ENCODE measurements at places on chromosomes 6 and 20.
A peak's percentile ranks its signal among the peaks of the same experiment; 100 is the strongest.

DNA sequence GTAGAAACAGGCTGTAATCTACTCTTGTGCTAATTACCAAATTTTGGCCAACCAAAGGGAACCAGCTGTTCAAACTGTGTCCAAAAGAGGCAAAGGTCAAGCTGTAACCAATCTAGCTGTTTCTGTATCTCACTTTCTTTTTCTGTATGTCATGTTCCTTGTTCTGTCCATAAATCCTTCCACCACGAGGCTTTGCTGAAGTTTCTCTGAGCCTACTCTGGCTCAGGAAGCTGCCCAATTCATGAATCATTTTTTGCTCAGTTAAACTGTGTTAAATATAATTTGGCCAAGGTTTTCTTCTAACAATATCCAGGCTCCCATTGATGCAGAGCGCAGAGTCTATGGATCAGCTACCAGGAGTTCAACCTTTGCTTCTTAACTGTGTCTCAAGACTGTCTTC is 272.8 kb downstream of the TRDN start:
- DNase-seq: no peak

- DNase-seq: no peak
These were observed 98.1 kb downstream of the FAM120B start for GRCh38 chr6:170404697-170405096.

GRCh38 chr6:149211046-149211571 is 106.4 kb upstream of the TAB2 start:
- DNase-seq: no peak

- DNase-seq: peak; percentile 45
These were observed 108.5 kb downstream of the LY86 start for GRCh38 chr6:6696867-6697531.

GRCh38 chr20:23668477-23668951 is 20.3 kb downstream of the CST4 start:
- DNase-seq: peak; percentile 53

DNA sequence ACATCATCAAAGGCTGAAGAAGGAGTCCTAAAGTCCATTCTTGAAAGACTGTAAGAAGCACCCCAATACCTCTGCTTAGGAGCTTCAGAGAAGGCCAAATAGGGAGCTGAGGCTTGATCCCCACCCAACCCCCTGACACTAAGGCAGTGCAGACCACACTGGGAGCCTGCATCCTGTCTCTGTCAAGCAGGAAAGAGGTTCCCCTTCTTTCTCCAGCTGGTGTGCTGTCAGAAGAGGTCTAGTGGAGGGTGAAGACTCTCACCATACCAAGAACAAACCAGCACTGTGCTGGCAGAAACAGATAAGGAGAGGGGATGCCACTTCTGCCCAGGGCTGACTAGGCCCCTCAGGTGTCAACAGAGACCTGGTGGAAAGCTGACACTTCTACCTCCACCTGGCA is 19.9 kb downstream of the GZF1 start:
- no peak for DNase-seq

DNA sequence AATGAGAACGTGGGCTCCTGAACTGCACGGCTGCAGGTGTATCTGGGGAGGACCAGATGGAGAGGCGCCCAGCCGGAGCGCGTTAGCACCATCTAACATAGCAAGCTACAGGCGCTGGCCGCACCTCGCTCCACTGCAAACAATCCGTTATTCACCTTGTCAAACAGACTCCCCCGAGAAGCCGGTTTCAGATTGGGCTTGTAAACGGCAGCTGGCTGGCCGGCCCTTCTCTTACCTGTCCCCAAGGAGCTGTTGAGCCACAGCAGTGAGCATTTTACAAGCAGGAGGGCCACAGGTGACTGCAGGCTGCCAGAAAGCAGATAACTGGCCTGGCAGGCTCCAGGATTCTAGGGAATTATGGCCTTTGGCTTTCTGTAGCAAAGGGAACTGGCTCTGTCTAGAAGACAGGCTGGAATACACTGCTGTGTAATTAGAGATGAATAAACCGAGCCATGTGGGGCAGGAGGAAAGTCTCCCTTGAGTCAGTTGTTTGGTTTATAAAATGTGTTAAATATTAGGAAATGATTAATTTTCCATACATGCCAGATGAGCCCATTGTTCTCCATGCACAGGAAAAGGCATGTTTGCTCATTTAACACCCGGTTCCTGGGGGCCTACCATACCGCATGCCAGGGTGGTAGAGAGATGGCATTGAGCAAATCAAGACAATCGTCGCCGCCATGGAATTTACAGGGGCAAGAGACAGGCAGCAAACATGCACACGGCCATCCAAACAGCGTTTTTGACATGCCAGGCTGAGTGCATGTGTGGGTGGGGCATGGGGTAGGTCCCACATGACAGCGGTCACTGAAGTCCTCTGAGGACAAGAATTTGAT is 159.3 kb downstream of the NFATC2 start:
- no peak for DNase-seq

DNA sequence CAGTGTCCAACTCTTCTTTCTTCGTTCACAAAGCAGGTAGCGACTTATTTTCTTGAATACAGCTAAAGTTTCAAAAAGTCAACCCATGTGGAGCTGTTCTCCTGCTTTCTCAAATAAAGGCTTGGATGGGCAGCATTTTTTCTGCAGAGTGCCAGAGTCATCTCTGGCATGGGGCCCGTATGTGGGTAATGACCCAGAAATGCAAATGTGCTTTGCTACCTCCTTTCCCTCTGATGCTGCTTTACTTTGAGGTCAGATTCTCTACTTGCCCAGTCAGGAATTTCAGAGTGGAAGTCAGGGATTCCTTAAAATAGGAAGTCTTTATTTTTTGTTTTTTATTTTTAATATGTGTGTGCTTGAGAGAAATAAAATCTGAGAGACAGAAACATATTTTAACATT is 4.9 kb downstream of the NKAIN2 start:
- DNase-seq: peak; percentile 3

GRCh38 chr6:169774347-169774746 is 22.9 kb downstream of the ERMARD start:
- DNase-seq: no peak

GRCh38 chr20:15708984-15709598 is 864.2 kb downstream of the KIF16B start:
- DNase-seq: no peak

GRCh38 chr20:51374961-51375360 is 167.6 kb downstream of the NFATC2 start:
- no peak for DNase-seq

DNA sequence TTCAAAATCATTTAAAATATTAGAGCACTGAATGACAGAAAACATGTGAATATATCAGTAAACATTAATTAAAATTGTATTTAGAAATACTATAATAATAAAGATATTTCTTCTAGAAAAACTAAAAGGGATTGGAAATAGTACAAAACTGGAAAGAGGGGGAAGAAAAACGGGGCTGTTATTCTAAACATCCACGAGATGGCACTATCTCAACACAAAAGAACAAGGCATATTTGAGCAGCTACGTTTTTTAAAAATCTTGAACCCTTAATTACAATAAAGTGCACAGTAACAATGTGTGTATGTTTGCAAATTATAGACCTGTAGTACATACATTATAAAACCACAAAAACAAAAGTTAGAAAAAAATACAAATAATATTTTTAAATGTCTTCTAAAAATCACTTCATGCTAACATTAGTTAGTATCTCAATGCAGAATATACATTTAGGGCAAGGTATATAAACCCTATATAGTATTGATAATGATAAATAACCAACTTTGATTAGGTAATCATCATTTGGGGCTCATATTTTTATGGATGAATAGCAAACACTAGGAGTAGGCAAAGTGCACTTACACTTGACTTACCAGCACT is 42.5 kb upstream of the PNISR start:
- DNase-seq: peak; percentile 60

Measured in RKO (cell line).